ENCODE measurements at places on chromosomes 7 and 10.
A peak's percentile ranks its signal among the peaks of the same experiment; 100 is the strongest.

DNA sequence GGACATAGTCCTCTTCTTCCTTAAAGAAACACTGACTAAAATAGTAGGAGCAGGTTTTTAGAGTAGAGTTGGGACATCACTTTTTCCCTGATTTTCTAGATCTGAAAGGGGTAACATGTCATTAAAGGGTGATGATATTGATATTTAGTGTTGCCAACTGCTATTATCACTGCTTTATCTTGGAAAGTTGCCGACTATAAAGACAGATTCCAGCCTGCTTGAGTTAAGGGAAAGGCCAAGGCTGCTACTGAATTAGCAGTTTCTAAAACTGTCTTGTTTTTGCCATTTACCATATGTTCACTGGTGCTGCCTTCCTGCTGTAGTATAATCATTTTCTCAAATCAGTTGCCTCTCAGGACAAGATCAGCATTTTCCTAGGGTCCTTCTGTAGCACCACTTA is 29.7 kb downstream of the AP3M1 start:
- no peak for DNase-seq

- no peak for DNase-seq
These were observed 485.3 kb upstream of the GALNT17 start for GRCh38 chr7:70646536-70647248.

DNA sequence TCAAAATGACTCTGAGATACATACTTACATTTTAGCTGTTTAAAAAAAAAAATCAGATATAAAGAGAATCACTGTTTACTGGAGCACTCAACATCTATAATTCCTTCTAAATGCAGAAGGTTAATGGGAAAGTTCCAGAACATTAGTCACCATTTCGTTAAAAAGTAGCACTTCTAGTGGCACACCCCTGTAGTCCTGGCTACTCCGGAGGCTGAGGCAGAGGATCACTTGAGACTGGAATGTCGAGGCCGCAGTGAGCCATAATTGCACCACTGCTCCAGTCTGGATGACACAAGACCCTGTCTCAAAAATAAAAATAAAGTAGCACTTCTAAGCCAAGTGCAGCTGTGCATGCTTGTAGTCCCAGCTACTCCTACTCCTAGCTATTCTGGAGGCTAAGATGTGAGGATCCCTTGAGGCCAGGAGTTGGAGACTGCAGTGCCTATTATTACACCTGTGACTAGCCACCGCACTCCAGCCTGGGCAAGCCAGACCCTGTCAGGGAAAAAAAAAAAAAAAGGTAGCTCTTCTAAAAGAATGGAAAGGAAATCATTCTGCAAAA is 2.2 kb downstream of the FGFBP3 start:
- DNase-seq, result no peak

GRCh38 chr7:82605247-82605864 is 161.8 kb upstream of the CACNA2D1 start:
- DNase-seq, result peak; percentile 8

- DNase-seq, result no peak
These were observed 5.3 kb downstream of the CLDN15 start for GRCh38 chr7:101232141-101232850.

DNA sequence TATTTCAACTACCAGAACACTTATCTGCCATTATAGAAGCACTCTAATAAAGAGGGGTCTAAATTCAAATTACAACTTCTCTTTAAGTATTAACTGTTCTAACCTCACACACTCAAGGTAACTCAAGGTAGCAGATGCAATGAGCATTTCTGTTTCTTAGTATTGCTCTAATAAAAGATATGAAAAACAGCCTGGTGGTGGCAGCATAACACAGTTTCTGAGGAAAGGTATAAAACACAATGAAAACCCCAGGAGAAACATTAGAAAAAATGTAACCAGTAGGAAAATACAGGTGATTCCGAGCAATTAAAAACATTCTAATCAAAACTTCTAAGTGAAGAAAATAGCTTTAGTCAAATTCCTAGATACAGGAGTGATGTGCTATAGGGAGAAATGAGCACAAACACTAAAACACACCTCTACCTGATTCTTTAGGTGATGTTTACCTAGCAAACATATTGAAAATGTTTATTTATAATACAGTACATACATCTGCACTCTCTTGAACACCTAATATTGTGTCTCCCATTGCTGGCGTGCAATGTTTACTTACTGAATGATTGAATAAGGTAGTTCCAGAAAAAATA is 3.5 kb downstream of the MKRN1 start:
- no peak for DNase-seq

GRCh38 chr10:87966459-87966858 is 103.0 kb downstream of the PTEN start:
- DNase-seq, result no peak

DNA sequence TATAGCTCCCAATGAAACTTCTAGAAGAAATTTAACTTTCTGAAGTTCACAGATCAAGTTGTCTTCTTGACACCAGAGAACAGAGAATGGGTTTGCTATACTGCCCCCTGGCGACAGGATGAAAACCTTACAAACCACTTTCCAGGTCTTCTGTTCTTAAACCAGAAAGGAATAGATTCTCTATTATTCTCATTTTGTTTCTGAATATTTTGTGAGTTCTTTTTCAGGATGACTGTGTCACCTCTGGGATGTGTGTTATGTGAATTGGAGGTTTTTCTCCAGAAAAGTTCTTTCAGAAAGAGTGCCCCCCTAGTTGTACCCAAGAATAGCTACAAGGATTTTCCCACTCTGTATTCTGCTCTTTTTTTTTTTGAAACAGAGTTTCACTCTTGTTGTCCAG is 6.3 kb downstream of the IFT22 start:
- no peak for DNase-seq

GRCh38 chr10:48701139-48701901 is 16.6 kb downstream of the WDFY4 start:
- no peak for DNase-seq

DNA sequence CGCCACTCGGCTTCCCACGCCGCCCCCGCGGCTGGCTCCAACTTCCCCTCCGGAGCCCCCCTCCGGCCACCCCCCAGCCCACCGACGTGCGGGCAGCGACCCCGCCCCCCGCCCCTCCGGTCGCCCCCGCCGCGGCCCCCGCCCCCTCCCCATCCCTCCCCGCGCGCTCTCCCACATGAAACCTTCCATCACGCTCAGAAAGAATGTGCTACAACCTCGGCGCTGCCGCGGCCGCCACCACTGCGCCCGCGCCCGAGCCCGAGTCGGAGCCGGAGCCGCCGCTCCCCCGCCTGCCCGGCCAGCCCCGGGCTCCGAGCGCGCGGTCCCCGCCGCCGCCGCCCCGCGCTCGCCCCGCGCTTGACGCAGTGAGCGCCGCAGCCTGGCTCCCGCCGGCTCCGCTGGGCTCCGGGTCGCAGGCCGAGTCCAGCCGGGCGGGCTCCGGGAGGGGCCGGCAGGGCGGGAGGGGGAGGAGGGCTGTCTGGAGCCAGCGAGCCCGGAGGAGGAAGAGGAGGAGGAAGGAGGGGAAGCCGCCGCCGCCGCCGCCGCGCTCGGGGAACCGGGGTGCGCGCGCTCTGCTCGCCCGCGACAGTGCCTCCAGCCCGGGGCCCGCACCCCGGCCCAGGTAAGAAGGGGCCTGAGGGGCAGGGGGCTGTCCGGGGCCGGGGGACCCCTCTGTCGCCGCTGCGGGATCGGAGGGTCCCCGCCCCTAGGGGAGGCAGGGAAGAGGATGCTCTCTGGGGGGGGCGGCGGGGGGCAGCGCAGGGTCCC is 4.3 kb upstream of the ELFN1 start:
- peak; percentile 56 for DNase-seq

GRCh38 chr7:65371468-65371867 is 2.2 kb upstream of the ZNF92 start:
- no peak for DNase-seq

GRCh38 chr7:114997487-114998404 is 75.9 kb downstream of the MDFIC start:
- no peak for DNase-seq

- DNase-seq, result no peak
These were observed 30.1 kb downstream of the C10orf90 start for GRCh38 chr10:126640401-126640800.

- DNase-seq, result peak; percentile 25
These were observed 577 bp downstream of the DNAJB9 start for GRCh38 chr7:108570146-108570755.

- no peak for DNase-seq
These were observed at the start of gene NPY for GRCh38 chr7:24283897-24284698. NPY (plus strand) TSS chr7:24284190; CDS start chr7:24285241, 1,051 bp downstream.

DNA sequence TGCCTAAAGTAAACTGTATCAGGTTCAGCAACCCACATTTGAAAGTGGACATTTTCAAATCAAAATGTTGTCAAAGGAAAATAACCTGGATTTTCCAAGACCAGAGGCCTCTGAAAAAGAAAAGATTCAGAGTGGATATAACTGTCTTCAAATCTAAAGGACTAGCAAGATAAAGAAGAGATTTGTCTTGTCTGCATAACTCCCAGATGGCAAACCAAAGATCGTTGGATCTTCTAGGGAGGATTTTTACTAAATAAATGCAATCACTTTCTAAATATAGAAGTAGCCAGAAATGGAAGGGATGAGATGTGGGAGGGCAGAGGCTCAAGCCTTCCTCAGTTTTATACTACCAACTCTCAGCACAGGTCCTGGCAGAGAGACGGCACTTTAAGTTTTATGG is 39.0 kb downstream of the CABCOCO1 start:
- DNase-seq, result no peak

DNA sequence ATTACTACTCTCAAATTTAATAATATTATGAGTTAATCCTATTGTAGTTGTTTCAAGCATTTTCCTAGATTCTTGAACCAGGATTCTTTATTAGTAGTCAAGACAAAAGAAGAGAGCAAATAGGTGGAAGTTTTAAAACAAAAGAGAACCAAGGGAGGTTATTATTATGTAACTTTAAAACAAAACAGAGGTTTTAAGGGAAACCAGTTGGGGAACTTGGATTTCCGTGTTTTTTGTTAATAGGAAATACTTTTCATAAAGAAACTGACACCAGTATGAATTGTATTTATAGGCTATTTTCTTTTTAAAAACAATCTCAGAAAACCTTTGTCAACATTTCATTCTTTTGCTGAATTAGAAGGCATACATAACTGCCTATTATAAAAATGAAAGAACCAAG is 183.9 kb downstream of the WNT2 start:
- no peak for DNase-seq

GRCh38 chr7:130853503-130854279 is 119.7 kb upstream of the KLF14 start:
- no peak for DNase-seq

DNA sequence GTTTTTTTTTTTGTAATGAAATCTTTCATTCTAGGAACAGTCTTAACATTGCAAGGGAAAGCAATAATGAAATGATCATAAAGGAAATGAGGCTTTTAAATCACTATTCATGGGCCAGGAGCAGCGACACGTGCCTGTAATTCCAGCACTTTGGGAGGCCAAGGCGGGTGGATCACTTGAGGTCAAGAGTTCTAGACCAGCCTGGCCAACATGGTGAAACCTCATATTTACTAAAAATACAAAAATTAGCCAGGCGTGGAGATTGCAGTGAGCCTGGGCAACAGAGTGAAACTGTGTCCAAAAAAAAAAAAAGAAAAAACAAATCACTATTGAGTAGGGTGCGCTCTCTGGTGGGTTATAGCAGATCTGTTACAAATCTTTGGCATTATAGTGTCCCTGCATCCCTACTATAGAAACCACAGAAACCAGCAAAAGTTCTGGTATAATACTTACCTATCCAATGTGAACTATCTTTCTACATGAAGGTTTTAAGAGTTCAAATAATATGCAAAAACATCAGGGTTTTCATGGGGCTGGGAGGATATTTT is 72.1 kb downstream of the GLI3 start:
- DNase-seq, result no peak

DNA sequence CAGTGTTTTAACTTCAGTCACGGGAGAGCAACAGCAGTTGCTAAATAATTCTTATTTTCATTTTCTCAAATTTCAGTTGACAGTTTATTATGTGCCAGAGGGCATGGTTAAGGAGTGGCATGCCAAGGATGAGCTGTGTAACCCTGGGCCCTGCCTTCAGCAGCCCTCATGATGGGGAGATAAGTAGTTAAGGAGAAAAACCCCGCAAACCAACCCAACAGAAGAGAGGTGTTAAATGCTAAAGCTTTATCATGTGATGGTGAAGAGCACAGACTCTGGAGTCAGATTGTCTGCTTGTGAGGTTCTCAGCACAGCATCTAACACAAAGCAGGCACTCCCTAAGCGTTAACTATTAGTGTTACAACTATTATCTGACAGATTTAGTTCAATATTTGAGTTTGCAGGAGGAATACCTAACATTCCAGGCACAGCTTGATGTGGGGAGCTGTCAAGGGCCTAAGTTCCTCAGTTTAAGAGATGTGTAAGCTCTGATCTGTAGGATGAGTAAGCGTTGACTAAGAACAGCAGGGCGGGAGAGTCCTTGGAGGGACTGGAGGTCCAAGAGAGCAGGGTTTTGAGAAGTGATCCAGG is 29.6 kb downstream of the STAM start:
- DNase-seq, result no peak

GRCh38 chr7:151795168-151795811 is 81.6 kb downstream of the PRKAG2 start:
- DNase-seq, result no peak

DNA sequence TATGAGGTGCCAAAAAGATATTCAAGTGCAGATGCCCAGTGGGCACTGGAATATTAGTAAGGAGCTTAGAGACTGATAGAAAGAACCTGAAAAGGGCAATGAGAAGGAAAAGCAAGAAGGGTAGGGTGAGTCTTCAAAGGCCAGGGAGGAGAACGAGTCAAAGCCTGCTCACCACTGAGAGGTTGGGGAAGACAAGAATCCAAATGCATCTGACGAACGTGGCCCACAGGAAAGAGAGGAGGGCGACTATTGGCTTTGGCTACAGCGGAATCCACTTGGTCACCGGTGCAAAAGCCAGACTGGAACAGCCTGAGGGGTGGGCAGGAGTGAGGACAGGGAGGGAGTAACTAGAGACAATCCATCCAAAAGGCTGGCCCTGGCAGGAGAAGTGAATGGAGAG is 216.7 kb upstream of the KLF14 start:
- DNase-seq, result no peak

DNA sequence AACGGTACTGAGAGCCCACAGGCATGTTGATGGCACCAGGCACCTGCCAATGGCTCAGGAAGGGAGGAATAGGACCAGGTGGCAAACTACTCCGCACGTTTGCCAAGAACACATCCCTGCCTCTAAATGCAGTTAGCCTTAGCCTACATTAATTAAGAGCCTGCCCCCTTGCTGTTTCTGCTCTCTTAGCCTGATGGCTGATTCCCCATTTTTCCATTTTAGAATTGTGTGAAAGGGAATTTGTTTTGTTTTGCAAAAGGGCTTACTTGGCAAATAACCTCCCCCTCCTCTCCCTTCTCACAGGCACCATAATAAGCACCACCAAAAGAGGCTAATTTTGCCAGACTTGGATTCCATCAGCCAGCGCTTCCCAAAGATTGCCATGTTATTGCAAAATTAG is 1203.2 kb downstream of the SORCS3 start:
- no peak for DNase-seq

GRCh38 chr7:112638675-112639400 is 151.4 kb downstream of the TMEM168 start:
- DNase-seq, result no peak

- DNase-seq, result no peak
These were observed 16.6 kb upstream of the WDFY4 start for GRCh38 chr10:48667960-48668590.

- DNase-seq, result no peak
These were observed 113.9 kb downstream of the CYTH3 start for GRCh38 chr7:6158424-6159096.
